ENCODE measurements at places on chromosomes 7 and 10.
A peak's percentile ranks its signal among the peaks of the same experiment; 100 is the strongest.

DNA sequence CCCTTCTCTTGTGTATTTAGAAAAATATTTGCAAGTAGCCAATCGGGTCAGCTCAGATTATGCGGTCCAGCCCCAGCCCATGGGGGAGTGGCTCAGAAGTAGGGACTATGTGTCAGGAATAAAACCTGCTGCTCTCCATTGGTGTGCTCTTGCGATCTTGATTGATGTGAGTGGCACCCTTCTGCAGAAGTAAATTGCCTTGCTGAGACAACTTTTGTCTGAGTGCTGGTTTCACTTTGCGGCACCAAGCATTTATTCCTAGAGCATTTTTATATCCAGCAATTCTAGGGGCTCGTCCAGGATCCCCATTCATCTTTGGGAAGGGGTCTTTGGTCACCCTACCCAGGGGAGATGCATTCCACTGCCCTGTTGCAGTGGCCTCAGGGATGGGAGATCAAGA, 26.1 kb upstream of the FAM221A start:
- H3K4me3 ChIP-seq: no peak overlapping the region
- H3K27ac ChIP-seq: no peak overlapping the region
- no peaks in the 10 kb centered on the region for H3K36me3 ChIP-seq
- DNase-seq: no peak

DNA sequence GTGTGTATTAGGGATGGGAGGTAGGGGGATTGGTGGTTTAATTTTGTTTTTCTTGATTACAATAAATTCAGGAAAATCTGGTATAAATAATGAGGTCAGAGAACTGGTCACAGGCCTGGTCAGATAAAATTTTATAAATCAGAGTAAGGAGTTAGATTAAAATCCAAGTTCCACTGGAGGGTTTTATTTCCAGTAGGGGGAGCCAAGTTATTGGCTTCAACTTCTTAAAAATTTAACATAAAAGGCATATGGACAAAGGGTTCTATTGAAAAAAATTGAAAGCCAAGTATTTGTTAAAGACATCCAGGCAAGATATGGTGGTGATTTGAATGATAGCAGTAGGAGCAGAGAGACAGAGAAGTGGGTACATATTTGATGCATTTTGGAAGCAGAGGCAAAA, 763.3 kb downstream of the SORCS1 start:
- no peak overlapping the region for H3K4me3 ChIP-seq
- no peaks in the 10 kb centered on the region for H3K27me3 ChIP-seq
- no peak for DNase-seq
- H3K4me1 ChIP-seq: peaks cover under 1% of the 10 kb centered on the region
- no peaks in the 10 kb centered on the region for H3K36me3 ChIP-seq

GRCh38 chr7:102191556-102192379, 94.9 kb upstream of the SH2B2 start:
- no peaks in the 10 kb centered on the region for H3K4me1 ChIP-seq
- H3K27me3 ChIP-seq: no peaks in the 10 kb centered on the region
- H3K27ac ChIP-seq: no peak overlapping the region
- no peak for DNase-seq
- H3K4me3 ChIP-seq: no peak overlapping the region

- DNase-seq: no peak
- no peaks in the 10 kb centered on the region for H3K4me1 ChIP-seq
- H3K36me3 ChIP-seq: no peaks in the 10 kb centered on the region
- no peak overlapping the region for H3K27ac ChIP-seq
- no peaks in the 10 kb centered on the region for H3K27me3 ChIP-seq
Observed at GRCh38 chr10:9895453-9895852, 1122.2 kb upstream of the CELF2 start.

GRCh38 chr7:155457544-155458110, 302 bp upstream of the EN2 start:
- no peaks in the 10 kb centered on the region for H3K36me3 ChIP-seq
- peak overlapping the region; percentile 38 for H3K4me3 ChIP-seq
- H3K27ac ChIP-seq: no peak overlapping the region

DNA sequence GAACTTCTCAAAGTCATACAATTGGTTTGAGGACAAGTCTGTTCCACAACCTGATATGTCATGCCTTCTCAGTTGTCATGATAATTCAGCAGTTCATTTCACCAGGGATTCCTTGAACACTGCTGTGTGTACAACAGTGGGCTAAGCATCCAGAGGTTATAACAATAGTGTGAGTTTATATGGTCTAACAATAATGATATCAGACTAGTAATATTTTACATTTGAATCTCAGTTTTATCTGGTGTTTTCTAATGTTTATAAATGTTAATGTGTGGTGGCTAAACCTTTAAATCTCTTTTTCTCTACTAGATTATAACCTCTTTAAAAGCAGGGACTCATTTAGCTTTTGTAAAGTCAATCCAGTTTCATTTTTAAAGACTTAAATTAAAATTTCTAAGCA, 48.7 kb downstream of the BTRC start:
- H3K4me1 ChIP-seq: no peaks in the 10 kb centered on the region
- H3K4me3 ChIP-seq: no peak overlapping the region
- no peak overlapping the region for H3K27ac ChIP-seq

DNA sequence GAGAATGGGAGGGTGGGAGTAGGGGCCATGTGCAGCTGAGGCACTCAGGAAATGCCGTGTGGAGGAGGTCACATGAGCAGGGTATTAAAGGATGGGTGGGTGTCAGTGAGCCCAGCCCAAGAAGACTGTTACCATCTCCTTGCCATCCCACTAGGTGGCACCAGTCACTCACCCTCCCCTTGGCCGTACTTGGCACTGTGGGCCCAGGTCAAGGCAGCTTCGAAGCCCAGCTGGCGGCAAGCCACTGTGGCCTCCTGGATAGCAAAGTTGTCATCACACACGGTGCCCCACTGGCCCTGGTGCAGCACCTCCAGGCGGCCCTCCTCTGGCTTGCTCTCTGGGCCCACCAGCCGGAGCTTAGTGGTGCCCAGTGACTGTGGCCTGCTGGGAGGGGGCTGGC, 5.4 kb downstream of the LOXL4 start:
- no peaks in the 10 kb centered on the region for H3K4me1 ChIP-seq
- no peak overlapping the region for H3K4me3 ChIP-seq
- H3K36me3 ChIP-seq: no peaks in the 10 kb centered on the region
- peak; percentile 53 for DNase-seq

GRCh38 chr7:148503900-148504487, 86.6 kb upstream of the C7orf33 start:
- H3K36me3 ChIP-seq: no peaks in the 10 kb centered on the region
- no peak overlapping the region for H3K4me3 ChIP-seq
- no peaks in the 10 kb centered on the region for H3K4me1 ChIP-seq
- H3K27me3 ChIP-seq: peaks cover 9% of the 10 kb centered on the region
- DNase-seq: no peak
- H3K27ac ChIP-seq: no peak overlapping the region

DNA sequence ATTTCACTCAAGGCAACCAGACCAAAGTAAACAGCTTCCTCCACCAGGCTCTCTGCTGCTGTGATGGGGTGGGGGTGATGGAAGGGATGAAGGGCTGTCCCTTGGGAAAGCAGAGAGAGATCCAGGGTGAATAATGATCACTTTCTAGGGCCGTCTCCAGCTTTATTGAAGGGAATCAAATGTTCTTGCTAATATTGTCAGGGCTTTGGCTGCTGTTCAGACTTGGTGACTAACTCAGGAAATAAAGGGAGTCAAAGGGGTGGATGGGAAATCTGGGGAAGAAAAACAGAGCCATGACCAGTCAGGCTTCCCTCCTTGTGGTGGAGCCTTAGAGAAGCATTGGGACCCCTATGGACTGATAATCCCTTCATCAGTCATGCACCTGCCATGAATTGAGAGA, 196.2 kb upstream of the AGK start:
- no peaks in the 10 kb centered on the region for H3K27me3 ChIP-seq
- H3K27ac ChIP-seq: no peak overlapping the region
- no peaks in the 10 kb centered on the region for H3K36me3 ChIP-seq
- H3K4me3 ChIP-seq: no peak overlapping the region
- H3K4me1 ChIP-seq: no peaks in the 10 kb centered on the region

DNA sequence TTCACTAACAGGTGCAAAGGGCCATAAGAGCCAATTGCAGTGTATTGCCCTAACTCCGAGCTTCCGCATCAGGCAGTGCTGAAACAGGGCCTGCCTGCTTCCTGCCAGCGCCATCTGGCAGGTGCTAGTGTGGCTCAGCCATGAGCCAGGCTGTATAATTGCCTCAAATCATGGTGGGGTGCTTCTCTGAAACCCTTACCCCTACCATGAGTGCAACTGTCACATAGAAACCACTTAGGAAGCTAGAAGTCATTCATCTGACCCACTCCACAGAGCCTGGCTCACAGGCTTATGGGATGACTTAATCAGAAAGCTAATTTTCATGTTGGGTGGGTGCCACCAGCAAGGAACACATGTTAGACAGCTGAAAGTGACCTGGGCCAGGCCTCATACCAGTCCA, 133.3 kb upstream of the LAMB4 start:
- no peak overlapping the region for H3K4me3 ChIP-seq
- no peaks in the 10 kb centered on the region for H3K36me3 ChIP-seq
- no peak for DNase-seq
- no peak overlapping the region for H3K27ac ChIP-seq
- H3K27me3 ChIP-seq: no peaks in the 10 kb centered on the region
- peaks cover 4% of the 10 kb centered on the region for H3K4me1 ChIP-seq

DNA sequence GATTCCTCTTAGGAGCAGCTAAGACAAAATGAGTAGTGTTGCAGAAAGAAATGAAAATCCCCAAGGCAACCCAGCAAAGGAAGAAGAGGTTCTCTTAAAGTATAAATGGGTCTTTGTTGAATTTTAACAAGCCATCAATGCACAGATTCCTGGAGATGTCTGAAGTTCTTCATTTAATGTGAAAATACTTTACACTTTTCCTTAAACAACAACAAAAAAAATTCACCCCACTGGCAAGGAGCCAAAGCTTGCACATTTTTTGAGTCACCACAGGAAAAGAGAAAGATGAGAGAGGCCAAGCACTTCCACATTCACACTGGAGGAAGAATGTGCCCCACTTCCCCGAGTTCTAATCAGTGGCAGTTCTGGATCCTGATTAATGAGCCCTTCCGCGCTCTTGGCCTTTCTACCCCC, 286.4 kb upstream of the MEOX2 start:
- H3K4me3 ChIP-seq: no peak overlapping the region

GRCh38 chr10:43576062-43576461, 1.6 kb upstream of the ZNF239 start:
- H3K4me3 ChIP-seq: no peak overlapping the region
- H3K36me3 ChIP-seq: no peaks in the 10 kb centered on the region
- no peak overlapping the region for H3K27ac ChIP-seq
- H3K27me3 ChIP-seq: no peaks in the 10 kb centered on the region

DNA sequence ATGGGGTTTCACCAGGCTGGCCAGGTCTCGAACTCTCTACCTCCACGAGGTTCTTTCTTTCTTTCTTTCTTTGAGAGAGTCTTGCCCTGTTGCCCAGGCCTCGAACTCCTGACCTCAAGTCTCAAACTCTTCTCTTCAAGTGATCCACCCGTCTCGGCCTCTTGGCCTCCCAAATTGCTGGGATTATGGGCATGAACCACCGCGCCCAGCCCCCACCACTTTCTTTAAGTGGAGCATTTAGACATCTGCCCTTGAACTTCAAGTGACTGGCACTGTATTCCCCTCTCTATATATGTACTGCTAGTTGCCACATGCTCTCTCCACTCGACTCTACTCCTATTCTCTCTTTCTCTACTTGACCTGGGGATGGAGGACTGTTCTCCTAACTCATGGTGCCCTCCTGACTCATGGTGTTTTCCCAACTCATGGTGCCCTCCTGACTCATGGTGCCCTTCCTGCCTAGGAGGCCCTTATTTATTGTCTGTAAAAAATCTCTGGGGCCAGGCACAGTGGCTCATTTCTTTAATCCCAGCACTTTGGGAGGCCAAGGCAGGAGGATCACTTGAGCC, 19.3 kb upstream of the ACHE start:
- H3K27me3 ChIP-seq: no peaks in the 10 kb centered on the region
- H3K4me1 ChIP-seq: peaks cover 6% of the 10 kb centered on the region
- no peak for DNase-seq
- H3K36me3 ChIP-seq: no peaks in the 10 kb centered on the region

GRCh38 chr7:46218461-46219200, 297.6 kb upstream of the IGFBP3 start:
- no peak overlapping the region for H3K4me3 ChIP-seq
- no peak overlapping the region for H3K27ac ChIP-seq
- H3K4me1 ChIP-seq: peaks cover 6% of the 10 kb centered on the region

DNA sequence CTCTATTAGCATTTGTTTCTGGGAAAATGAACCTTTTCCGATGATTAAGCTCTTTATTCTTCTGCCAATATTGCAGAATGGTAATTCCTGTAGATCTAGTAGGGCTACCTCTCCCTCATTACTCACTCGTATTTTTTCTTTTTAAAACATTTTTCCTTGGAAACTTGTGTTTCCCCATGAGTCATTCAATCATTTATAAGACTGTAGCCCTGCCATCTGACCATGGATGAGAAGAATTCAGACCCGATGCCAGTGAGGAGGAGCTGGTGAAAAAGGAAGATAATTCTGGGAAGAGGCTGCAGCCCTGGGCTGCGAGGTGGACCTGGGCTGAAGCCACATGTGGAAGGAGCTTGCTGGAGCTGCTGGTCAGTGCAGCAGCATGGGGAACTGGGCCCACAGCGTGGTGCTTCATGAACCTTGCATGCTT, 242.8 kb downstream of the KLF6 start:
- no peaks in the 10 kb centered on the region for H3K36me3 ChIP-seq
- H3K4me1 ChIP-seq: no peaks in the 10 kb centered on the region
- H3K4me3 ChIP-seq: no peak overlapping the region
- no peaks in the 10 kb centered on the region for H3K27me3 ChIP-seq

DNA sequence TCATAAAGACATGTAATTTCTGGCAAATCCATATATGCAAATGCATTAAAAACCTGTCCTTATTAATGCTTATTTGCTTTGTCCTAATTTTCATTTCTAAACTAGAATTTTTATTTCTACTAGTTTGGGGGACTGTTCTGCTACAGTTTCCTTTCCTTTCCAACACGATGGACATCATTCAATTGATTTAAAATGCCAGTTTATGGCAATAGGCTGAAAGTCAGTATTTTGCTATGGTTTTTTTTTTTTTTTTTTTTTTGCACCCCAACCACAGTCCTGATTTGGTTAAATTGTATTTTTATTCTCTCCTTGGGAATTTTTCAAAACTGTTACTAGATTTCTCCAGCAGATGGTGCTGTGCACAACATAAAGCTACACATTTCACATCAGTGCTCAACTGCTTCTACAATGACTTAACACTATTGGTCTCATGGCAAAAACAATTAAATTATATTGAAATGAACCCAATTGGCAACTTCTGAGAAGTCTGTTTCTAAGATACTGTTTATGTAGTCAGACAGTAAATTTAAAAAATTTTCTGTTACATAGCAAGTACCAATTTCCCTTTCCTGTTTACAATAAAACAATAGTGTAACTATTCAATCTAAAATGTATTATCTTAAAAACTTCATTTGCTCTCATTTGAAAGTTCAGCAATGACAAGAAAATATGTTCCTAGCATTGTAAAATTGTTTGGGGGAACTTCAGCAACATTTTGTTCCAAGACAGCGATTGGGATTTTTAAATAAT, 193.8 kb upstream of the CCDC6 start:
- H3K36me3 ChIP-seq: no peaks in the 10 kb centered on the region
- no peaks in the 10 kb centered on the region for H3K27me3 ChIP-seq
- no peak overlapping the region for H3K27ac ChIP-seq
